ENCODE measurements at places on chromosomes 1 and 21.

GRCh38 chr1:81314513-81315233, 486.1 kb upstream of the ADGRL2 start:
- no peak for DNase-seq

GRCh38 chr1:209884665-209885117, 53.3 kb upstream of the SYT14 start:
- DNase-seq, result no peak

DNA sequence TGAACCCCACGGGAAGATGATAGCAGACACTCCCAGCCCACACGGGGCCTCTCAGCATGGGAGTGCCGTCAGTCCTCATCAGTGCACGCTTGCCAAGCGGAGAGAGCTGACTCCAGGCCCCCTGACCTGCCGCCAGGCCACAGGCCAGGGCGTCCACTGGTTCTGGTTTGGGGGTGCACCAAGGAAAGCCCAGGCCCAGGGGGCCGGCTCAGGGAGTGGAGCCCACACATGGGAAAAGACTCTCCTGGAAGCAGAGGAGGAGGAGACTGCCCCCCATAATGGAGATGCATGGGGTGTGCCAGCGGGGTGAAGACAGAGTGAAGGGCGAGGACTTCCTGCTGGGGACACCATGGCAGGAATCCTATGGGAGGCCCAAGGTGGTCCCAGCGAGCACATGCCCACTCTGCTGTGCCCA, 6.4 kb downstream of the TRIM11 start:
- DNase-seq, result no peak

DNA sequence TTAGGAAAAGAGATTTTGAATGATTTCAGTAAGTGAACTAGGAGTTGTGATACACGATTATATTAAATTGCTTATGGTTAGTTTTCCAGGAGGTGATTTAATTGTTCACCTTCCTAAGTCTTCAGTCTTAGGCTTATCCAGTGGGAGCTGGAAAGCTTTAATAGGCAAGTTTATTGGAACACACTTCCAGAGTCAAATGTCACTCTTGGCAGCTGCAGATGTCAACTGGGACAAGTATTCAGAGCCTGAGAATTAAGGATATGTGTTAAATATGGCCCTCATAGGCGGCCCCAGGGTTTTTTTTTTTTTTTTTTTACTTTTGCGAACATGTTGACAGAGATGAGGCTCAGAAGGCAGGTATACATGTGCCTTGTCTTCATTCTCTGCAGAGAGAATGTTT, 29.2 kb downstream of the UCK2 start:
- no peak for DNase-seq

DNA sequence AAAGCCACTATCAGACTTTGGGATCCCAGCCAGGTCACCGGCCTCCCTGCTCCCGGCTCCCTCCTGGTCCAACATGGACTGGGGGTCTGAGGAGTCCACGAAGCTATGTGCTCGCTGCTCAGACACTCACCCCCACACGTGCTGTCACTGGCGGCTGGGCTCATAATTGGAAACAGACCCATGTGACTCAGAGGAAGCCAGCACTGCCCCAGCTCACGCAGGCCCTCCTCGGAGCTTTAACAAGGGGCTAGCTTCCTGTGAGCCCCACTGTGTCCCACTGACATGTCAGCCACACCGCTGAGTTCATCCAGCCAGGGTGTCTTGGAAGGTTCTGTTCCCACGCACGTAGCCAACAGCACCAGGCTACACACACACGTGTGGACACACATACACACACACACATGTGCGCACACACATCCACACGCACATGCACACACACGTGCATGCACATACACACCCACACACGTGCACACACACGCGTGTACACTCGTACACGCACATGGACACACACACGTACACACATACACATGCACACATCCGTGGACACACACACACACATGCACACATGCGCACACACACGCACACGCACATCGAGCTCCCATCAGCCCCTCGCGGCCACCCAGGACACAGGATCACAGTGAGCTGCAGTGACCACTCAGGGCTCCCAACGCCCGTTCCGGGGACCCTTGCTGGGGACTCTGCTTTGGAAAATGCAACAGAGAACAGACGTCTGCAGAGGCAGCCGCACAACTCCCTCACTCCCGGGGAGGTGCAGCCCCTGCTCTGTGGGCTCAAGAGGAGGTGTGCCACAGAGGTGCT, 18.4 kb upstream of the COL6A2 start:
- DNase-seq, result no peak

DNA sequence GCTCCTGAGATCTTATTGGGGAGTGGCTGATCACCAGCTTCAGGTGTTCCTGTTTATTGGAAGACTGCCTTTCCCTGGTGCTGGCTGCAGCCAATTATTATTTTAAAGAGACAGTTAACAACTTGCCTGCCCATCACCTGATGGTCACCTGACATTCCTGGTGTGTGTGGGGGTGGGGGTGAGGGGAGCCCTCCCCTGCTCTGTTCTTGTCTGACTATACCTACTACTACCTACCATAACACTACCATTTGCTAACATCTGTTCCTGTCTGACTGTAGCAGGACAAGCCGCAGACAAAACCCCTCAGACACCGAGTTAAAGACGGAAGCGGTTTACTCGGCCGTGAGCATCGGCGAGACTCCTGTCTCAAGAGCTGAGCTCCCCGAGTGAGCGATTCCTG, 54.9 kb upstream of the NBPF3 start:
- no peak for DNase-seq

- DNase-seq, result no peak
Observed at GRCh38 chr1:213615226-213615916, 372.4 kb upstream of the PROX1 start.

GRCh38 chr1:25431955-25432719, 1.4 kb downstream of the MACO1 start:
- DNase-seq, result no peak

GRCh38 chr1:58391056-58391455, 155.5 kb downstream of the OMA1 start:
- no peak for DNase-seq

GRCh38 chr1:924656-925560, 1.2 kb downstream of the SAMD11 start:
- no peak for DNase-seq

GRCh38 chr21:25845729-25846256, 111.0 kb downstream of the GABPA start:
- DNase-seq, result no peak

DNA sequence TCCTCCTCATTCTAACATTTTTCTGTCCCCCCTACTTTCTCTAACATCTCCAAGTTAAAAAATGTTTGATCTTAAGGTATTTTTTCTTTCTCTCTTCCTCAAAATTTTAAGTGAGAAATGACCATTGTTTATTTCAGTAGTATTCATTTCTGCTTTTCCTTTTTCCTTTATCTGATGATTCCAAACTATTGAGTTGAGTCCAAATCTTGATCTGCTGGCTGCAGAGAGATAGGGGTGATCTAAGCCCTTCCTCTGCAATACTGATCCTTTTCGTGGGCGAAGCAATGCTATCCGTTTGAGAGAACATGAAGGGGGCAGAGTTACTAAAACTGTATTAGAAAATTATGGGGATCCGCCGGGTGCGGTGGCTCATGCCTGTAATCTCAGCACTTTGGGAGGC, 516 bp upstream of the NMNAT2 start:
- DNase-seq, result no peak

DNA sequence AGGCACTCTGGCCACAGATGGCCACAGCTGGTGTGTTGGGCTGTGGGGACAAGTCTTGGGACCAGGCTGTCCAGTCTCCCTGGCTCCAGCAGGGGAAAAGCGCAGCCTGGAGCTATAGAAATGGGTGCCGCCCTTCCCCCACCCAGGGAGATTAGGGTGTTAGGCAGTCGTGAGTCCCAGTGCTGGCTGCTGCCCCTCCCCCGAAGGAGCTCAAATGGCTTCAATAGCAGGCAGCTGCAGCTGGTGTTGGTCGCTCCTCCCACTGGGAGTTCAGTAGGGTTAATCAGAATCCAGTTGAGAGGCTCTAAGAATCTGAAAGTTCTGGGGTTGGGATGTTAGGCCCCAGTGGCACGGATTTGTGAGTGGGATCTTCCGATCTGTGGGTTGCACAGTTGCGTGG, 595.6 kb upstream of the PKN2 start:
- DNase-seq, result no peak

DNA sequence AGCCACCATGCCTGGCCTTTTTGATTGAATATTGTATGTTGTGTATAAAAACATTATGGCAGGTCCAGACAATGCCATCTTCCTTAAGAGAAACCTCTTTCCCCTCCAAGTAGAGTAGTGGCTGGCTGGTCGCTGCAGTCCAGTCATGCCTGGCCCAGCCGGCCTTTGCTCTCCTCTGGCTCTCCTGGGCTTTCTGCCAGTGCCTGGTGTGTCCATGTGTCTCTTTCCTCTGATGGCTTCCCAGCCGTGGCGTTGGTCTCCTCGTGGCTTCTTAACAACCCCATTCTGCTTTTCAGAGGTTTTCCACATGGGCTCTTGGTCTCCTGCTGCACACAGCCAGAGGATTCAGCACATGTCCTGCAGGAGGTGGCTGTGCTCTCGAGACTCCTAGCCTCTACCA, 58.7 kb downstream of the DIP2A start:
- DNase-seq, result no peak

DNA sequence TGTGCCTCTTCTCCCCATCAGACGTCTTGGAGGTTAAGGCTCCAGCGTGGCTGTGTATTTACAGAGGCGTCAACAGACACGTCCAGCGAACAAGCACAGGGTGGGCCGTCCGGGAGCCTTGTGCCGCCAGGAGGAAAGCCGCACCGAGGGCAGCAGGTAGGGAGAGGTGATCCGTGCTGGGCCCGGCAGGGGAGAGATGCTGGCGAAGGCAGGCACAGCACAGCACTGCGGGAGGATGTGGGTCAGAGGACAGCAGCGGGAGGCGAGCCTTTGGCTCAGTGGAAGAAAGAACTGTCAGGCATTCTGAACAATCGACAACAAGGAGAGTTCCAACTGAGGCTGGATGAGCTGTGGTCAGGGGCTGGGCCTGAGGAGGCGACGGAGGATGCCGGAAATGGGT, 144.1 kb upstream of the TNR start:
- no peak for DNase-seq

DNA sequence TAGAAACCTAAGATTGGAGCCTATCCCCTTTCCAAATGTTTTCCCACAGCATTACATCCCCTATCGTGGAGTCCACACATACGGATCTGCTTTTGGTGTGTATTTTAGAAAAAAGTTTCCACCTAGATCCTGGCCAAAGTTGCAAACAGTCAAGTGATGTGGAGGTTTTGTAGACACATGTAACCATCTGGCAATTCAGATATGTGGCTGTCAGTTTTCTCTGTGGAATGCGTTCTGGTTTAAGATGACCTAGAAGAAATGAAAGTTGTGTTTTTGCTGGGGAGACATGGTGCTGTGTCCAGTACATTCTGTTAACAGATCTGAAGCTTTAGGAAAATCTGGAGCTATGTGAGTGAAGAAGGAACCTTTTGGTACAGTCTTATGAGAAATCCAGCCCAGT, 14.8 kb downstream of the RNF220 start:
- DNase-seq, result no peak

- DNase-seq, result no peak
Observed at GRCh38 chr1:157045250-157046218, at the start of gene ARHGEF11. TSS of gene ARHGEF11 (minus strand) at chr1:157045742. CDS start at chr1:157044330, 1,412 bp downstream.

GRCh38 chr1:247415423-247416361, at the start of gene NLRP3:
TSS of gene NLRP3 (plus strand) at chr1:247416173. CDS start at chr1:247418801, 2,628 bp downstream.
- DNase-seq, result peak; percentile 41

- DNase-seq, result no peak
Observed at GRCh38 chr1:236489710-236490377, 33.9 kb upstream of the LGALS8 start.

- DNase-seq, result no peak
Observed at GRCh38 chr21:42176859-42177258, 42.1 kb upstream of the ABCG1 start.

GRCh38 chr1:2912424-2913061, 108.7 kb upstream of the ACTRT2 start:
- DNase-seq, result no peak

DNA sequence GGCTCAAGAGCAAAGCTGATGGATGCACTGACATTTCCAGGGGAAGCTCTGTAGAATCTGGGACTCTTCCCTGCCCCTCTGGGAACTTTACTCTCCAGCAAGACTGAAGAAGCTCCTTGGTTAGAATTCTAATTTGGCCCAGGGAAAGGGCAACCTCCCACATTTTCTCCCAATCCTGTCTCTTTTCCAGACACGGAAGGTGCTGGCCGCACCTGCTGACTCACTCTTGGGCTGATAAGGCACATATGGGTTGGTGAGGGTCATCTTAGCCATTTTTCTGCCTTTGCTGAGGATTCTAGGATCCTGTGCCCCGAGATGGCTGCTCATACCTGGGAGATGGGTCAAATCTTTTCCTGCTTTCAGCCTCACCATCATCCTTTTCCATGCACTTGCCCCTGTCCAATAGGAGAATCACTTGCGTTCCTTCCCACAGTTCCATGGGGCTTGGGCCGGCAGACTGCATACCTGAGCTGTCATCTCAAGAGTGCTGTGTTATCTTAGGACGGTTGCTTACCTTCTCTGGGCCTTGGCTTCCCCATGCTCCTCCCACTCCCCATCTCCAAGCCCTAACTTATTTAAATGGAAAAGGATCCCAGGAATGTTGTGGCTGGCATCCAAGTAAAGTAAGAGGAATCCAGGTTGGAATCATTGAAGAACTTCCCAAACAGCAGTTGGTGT, 1.3 kb downstream of the TINAGL1 start:
- no peak for DNase-seq

GRCh38 chr1:20151906-20152598, 12.9 kb downstream of the PLA2G2F start:
- DNase-seq, result peak; percentile 66

DNA sequence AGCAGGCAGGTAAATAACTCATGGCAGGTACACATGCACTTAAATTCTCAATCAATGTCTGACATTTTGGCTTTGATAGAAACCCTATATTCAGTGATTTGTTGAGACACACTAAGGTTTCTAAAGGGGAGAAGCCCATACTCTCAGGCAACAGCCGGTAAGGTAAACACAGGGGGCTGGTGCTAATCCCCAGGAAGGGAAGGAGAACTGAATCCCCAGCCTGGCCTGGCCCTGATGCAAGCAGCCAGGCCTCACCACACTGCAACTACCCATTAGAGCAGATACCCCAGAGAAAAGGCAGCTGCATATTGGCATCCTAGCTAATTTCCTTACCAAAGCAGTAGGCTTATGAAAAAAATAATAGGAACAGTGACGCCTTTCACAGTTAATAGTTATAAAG, 116.5 kb upstream of the LRRC7 start:
- DNase-seq, result no peak

DNA sequence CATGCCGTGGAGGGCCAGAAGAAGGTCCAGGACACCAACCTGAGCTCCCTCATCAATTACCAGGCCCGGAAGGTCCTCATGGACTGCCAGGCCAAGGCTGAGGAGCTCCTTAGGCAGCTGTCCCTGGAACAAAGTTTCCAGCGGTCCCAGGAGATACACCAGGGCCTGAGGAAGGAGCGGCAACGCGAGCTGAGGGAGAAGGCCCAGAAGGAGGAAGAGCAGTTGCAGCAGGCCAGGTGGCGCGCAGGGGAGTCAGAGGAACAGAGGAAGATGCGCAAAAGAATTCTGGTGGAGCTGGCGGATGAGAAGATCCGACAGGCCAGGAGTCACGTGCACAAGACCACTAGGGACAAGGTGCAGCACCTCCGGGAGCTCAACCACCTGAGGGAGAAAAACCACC, 1.5 kb downstream of the CCDC185 start:
- DNase-seq, result no peak

GRCh38 chr21:43767984-43768867, 7.9 kb downstream of the CSTB start:
- DNase-seq, result no peak

GRCh38 chr1:235266325-235266724, 61.7 kb downstream of the ARID4B start:
- DNase-seq, result no peak
